Mammary microvascular endothelial cell (primary cell): ENCODE measurements at places on chromosomes 7 and 10. TPM values are rescaled to one million over a fixed set of nuclear protein-coding genes. Genes with fewer than 3 reads are reported as not detected.

The APBB1IP gene
- total RNA-seq: not detected in 2 replicates

The SYT15 gene
- total RNA-seq: under 0.01 and 0.20 TPM in 2 replicates

The USP6NL gene
- total RNA-seq: 12.9 and 13.4 TPM in 2 replicates

The STRIP2 gene
- 8.2 and 8.8 TPM in 2 replicates for total RNA-seq

The ADRA2A gene
- total RNA-seq: under 0.01 TPM in 1 of 2 replicates, not detected in the other

The IGFBP1 gene
- 1.4 and 3.2 TPM in 2 replicates for total RNA-seq

The TDRD1 gene
- 0.07 TPM in 1 of 2 replicates, not detected in the other for total RNA-seq

The KRIT1 gene
- 24.8 and 27.2 TPM in 2 replicates for total RNA-seq

The CALHM3 gene
- total RNA-seq: not detected in 2 replicates
